Omental fat pad (tissue), 4 donors: ENCODE measurements at places on chromosomes 1 and 21. TPM values are rescaled to one million over a fixed set of nuclear protein-coding genes. Genes with fewer than 3 reads are reported as not detected.

Gene PRRX1
- 38.0 TPM for total RNA-seq

Gene CD84
- total RNA-seq = 11.4 TPM

Gene TSACC
- not detected for total RNA-seq

Gene LMO4
- 42.0 TPM for total RNA-seq

- DNase-seq = no peak
Measured at GRCh38 chr21:14875704-14876523, 188.9 kb downstream of the NRIP1 start.

- DNase-seq = no peak
Measured at GRCh38 chr1:33821291-33821690, 42.6 kb upstream of the HMGB4 start.

DNA sequence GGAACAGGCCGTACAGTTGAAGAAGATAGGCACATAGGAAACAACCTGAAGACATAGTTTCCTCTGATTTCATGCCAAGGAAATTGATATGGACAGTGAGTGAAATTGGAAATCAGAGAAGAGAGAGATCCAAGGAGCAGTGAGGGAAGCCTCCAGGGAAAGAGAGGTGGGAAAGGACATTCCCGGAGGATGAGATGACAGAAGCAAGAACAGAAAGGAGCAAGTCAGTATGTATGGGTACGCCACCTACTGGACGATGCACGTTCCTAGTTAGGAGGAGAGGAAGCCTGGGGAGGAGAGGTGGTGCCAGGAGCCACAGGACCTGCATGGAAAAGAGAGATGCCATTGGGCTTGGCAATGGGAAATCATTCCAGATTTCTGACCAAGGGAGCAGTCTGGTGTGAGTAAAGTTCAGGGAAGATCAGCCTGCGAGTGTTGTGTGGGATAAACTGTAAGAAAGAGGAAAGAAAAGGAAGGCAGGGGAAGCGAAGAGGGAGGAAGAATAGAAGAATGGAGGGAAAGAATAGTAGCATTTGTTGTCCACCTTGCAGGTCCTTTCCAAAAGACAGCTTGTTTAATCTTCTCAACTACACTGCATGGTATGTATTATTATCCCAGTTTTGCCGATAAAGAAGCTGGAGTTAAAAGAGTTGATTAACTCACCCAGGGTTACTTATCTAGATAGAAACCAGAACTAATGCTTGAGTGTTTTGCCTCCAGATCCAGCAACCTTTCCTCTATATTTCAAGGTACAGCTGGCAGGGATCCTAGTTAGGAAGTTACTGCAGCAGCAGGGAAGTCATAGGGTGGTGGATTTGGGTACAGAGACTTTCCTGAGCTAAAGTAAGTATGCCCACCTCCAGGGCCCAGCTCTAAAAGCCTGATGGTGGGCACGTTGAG is 27.4 kb downstream of the C1orf116 start:
- no peak for DNase-seq

DNA sequence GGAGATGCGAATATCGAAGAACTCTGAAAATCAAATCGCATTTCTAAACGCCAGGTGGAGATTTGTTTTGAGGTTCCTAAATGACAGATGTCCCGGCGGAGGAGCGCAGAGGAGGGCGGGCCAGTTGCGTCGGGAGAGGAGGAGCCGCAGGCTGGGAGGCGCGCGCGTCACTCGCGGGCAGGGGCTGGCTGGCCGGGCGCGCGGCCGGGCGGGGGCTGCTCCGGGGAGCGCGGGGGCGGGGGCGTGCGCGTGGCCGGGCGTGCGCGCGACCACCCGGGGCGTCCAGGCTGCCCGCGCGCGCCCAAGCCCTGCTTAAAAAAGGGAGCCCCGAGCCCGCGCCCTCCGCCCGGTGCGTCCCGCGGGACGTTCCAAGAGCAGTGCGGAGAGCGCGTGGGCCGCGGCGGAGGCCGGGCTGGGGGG is 47.3 kb downstream of the H3-3A start:
- DNase-seq = peak; percentile 35

DNA sequence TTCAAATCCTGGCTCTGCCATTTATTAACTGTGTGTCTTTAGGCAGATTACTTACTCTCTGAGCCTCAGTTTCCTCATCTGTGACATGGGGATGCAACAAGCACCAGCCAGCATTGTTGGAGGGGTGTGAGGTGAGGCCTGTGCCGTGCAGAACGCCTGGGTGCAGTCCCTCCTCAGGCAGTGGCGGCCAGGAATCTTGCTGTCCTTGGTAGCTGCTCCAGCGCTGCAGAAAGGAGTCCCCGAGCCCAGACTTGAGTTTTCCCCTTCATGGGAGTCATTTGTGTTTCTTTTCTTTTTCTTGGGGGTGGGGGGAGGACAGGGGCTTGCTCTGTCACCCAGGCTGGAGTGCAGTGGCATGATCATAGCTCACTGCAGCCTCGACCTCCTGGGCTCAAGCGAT is 46.6 kb downstream of the DISP3 start:
- no peak for DNase-seq

DNA sequence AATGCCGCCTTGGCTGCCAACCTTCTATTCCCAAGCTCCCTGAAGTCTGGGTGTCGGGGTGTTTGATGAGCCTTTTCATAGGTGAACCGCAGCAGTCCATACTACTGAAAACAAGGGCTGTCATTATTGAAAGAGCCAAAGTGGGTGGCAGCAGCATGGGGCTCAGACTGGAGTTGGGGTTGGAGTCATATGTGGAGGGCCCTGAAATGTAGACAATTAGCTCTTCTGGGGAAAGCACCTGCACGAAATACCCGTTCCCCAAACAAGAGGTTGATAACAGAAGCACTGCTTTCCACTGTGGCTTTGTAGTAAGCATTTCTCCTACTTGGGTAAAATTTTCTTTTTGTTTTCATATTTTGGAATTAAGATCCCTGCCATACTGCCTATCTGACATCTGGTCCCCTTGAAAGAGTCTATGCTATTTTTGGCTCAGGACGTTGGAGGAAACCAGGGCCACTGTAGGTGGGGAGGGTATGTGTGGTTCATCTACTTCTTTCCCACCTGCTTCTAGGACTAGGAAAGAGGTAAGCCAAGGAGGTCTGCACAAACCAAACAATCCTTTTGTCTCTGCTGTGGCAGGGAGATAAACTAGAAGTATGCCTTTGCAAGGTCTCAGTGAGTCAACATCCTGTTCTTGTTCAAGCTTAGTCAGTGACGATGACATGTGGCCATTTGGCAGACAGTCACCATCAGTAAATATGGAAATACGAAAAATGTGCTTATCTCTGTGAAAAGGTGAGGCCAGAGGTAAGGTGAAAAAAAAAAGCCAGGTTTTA is 197.0 kb upstream of the UBE2U start:
- DNase-seq = no peak

DNA sequence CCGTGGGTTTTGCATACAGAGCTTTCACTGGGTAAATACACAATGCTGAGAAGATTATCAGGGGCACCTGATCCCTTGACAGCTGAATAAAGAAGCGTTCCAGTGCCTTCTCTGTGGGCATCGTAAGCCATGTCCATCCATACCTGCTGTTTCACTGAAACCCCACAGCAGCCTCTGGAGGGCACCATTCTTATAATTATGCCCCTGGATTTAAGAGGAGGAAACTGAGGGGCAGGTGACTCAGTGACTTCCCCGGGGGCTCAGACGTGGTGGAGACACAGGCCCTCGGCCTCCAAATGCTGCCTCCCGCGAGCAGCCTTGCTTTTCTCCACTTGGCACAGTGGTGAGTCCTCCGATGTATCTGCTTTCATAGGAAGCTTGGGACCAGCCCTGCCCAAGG is 56.7 kb downstream of the B3GALT5 start:
- no peak for DNase-seq

DNA sequence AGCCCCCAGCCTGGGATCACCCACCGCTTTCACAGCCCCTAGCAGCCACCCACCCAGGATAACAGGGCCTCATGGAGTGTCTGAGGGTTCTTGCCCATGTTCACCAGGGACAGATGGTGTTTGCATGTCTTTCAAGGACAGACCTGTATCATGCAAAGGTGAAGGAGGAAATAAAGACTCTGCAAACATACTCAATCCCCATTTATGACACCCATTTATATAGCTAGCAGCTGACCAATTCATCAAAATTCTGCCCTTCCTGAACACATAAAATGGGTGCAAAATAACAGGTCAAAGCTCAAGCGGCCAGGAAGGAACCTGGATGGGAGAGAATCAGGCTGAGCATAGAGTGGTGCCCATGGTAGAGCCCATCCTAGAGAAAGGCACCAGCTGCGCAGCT is 32.8 kb upstream of the LYPD8 start:
- DNase-seq = no peak

- DNase-seq = no peak
Measured at GRCh38 chr1:39689635-39690034, 1.6 kb downstream of the HPCAL4 start.

GRCh38 chr1:197798492-197798891 is 23.2 kb upstream of the DENND1B start:
- DNase-seq = no peak

- DNase-seq = no peak
Measured at GRCh38 chr1:165616054-165616612, 14.9 kb upstream of the MGST3 start.

GRCh38 chr21:26958788-26959187 is 8.1 kb downstream of the ADAMTS5 start:
- no peak for DNase-seq

- DNase-seq = no peak
Measured at GRCh38 chr1:40092706-40093639, 4.1 kb downstream of the PPT1 start.

DNA sequence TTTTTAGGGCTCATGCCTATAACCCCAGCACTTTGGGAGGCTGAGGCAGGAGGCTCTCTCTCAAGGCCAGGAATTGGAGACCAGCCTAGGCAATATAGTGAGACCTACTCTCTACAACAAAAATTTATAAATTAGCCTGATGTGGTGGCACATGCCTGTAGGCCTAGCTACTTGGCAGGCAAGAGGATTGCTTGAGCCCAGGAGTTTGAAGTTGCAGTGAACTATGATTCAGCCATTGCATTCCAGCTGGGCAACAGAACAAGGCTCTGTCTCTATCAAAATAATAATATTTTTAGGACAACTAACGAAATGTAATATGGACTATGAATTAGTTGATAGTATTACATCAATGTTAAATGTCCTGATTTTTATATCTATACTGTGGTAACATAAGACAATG is 68.8 kb upstream of the ARID1A start:
- DNase-seq = no peak

DNA sequence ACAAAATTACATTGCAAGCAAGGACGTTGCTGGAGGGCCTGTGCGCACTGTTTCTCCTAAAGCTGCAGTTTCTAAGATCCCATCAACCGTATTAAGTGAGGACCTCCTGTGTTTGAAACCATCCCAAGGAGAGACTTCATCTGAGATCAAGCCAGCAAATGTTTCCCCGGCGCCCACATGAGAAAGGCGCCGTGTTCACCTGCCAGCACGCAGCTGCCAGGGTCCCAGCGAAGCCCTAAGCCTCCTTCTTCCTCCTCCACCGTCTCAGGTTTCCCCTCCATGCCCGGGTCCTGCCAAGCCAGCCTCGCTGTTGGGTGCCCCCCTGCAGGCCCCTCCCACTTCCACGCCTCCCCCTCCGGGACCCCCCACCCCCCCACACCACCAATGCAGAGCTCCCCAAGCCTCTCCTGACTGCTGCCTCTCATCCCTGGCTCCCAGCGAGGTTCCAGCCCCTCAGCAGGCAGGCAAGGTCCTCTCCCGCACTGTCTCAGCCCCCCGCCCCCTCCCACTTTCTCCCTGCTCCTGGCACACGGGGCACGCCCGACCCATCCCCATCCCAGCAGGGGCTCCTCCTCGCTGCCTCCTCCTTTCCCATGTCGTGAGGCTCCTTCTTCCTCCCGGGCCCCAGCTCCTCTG is 8.6 kb upstream of the TFF1 start:
- no peak for DNase-seq

- DNase-seq = no peak
Measured at GRCh38 chr1:53860967-53861411, 22.9 kb upstream of the NDC1 start.

DNA sequence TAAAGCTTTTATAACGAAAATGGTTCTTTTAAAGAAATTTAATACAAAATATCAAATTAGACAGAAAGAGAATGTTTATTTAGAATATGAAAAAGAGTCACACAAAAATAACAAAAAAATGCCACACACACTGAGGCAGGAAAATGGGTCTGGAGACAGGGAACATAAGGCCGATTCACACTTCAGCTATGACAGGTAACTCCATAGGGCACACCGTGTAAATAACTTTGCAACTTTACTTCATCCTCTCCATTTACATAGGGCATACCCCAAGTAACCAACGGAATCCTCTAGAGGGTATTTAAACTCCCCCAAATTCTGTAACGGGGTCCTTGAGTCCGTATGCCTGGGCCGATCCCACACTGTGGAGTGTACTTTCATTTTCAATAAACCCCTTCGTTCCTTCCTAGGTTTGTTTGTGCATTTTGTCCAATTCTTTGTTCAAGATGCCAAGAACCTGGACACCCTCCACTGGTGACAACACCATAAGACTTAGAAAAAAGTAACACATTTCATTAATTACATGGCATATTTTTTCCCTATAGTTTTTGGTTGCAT is 23.1 kb upstream of the PTGS2 start:
- DNase-seq = no peak

- no peak for DNase-seq
Measured at GRCh38 chr1:34970829-34971228, 14.3 kb downstream of the TMEM35B start.

DNA sequence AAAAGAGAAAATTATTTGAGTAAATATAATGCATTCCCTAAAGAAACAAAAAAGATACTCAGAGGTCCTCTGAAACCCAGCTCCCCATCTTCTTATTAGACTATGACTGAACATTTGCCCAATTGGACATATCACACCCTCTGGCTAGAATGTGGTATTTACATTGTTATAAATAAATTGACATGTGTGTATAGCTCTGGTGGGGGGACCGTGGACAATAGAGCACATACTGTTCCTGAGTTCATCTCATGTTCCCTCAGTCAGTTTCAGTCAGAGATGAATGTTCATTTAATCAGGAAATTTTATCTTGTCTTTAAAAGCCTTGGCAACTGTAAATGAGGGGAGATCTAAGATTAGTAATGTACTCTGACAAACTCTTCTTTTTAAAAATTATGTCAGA is 459.3 kb upstream of the ADAMTS5 start:
- DNase-seq = no peak

DNA sequence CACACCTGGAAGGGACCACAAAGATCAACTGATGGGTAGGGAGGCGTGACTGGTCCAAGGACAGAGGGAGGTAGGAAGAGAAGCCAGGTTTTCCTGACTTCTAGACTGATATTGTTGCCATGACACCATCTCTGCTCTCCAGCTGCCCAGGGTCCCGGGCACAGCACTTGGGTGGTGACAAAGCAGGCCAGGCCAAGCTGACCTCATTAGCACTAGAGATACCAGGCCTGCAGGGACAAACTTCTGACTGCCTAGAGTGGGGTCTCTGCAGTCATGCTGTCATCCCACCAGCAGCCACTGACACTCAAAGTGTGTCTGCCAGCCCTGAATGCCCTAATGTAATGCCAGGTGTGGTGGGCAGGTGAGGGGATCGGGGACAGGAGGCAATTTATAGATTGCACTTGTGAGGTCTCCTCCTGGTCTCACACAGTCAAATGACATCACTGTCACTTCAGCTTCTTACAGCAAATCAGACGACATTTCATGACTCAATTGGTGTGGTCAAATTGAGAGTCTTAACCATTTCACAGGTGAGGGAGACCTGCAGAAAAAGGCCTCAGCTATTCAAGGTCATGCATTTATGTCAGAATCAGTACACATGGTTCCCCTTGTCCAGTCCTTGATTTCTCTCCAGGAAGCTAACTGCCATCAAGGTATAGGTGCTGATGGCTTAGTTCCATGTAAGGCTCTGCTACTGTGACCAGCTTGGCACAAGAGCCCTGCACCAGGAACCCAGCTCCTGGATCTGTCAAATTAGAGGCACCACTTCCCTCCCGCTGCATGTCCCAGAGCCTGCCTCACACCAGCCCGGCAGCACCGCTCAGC is 2.7 kb downstream of the SLC9A1 start:
- no peak for DNase-seq

GRCh38 chr1:204154568-204155255 is 2.9 kb upstream of the ETNK2 start:
- DNase-seq = no peak
